Stimulated activated CD8-positive, alpha-beta memory T cell treated with anti-CD3 and anti-CD28 coated beads, Interleukin-4, amount 100 ng/mL, for 4 hours (primary cell): ENCODE measurements at places on chromosomes 7 and 10.

DNA sequence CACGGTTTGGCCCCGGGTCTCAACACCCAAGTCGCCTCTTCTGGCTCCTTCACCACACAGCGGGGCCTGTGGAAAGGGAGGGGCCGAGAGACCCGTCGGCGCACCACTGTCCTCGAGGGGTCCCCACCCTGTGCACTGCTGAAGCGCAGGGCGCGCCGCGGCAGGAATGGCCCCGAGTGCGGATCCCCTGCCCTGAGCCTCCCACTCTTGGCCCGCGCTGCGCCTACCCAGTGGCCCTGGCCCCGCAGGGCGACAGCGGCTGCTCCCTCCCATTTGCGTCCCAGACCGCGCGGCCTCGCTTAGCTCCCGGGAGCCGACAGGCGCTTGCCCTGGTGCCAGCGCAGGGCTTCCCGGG lies 2.1 kb upstream of the SFMBT2 start:
- no peak for DNase-seq

GRCh38 chr7:50349963-50350944 lies 45.7 kb downstream of the IKZF1 start:
- peak; percentile 56 for DNase-seq

- DNase-seq, result no peak
Observed at GRCh38 chr7:18201350-18201749, 173.7 kb upstream of the PRPS1L1 start.

DNA sequence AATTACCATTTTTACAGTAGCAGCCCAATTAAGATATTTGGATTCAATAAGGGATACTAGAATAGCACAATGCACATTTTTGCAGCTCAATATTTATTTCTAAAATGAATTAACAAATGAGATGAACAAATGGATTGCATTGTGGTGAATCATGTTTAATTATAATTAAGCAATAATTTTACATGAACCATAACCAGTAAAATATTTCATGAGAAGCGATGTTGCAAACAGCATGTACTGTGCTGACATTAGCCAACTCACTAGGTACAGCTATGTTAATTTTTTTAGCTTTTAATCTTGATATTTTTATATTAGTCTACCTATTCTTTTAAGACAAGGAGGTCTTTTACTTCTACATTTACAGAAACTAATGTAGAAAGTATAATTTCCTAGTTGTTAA lies 399.1 kb upstream of the AKR1E2 start:
- no peak for DNase-seq

DNA sequence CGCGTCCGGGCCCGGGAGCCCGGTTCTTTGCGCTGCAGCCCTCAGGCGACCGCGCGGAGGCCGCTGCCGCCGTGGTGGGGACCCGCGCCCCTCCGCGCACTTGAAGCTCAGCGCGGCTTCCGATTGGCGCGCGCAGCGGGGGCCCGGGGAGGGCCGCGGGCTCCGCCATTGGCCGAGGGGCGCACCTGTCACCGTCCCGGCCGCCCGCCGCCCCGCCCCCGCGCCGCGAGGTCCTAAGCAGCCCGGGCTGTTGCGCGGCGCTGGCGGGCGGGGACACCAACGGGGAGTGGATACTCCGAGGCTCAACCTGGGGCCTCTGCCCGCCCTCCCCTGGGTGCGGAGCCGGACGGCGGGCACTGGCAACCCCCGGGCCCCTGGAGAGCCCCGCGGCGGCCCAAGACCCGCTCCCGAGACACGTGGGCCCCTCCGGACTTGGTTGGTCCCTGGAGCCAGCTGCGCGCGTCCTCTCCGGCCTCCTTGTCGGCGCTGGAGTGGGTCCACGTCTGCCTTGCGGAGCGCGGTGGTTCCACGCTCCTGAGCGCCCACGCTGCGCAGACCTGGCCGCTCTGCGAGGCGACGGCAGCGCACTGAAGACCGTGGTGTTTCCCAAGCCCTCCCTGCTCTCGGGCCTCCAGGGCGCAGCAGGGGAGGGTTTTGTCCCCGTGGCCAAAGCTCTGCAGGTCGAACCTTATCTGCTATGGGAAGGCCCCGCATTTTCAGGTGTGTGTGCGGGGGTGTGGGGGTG lies at the start of gene MNX1:
TSS of gene MNX1 (minus strand) at position 76 of the 745 bp plus-strand sequence. CDS start 313 bp downstream, outside the sequence.
- no peak for DNase-seq

DNA sequence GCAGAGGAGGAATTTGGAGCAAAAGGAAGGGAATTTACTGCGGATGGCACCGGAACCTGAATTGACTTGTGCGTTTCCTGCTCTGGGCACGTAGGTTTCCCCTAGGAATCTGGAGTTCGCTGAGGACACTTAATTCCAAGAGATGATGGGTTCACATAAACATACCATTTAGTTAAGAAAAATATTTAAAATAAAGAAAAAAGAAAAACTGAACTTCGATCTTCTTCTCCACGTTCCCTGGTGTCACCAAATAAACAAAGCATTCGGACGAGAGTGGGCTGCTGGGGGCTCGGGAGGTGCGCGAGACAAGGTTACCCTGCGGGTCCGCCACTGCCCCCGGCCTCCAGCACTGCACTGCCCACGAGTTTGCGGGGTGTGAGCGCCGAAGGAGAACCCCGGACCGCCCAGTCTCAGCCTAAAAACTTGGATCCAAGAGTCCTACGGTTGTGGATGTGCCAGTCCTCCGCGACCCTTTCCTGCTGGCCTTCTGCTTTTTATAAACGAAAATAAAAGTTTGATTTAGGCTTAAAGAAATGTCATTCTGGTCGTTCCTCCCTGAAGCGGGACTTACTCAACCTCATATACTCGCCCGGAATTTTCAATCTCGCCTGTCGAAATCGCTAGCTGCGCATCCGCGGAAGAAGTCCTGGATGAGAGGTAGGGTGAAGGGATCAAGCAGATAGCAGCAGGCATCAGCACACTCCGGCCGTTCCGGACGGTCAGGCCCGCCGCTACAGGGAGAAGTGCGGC lies 30.3 kb downstream of the SKIDA1 start:
- DNase-seq, result no peak

- no peak for DNase-seq
Observed at GRCh38 chr10:33676606-33677339, 342.3 kb upstream of the NRP1 start.

DNA sequence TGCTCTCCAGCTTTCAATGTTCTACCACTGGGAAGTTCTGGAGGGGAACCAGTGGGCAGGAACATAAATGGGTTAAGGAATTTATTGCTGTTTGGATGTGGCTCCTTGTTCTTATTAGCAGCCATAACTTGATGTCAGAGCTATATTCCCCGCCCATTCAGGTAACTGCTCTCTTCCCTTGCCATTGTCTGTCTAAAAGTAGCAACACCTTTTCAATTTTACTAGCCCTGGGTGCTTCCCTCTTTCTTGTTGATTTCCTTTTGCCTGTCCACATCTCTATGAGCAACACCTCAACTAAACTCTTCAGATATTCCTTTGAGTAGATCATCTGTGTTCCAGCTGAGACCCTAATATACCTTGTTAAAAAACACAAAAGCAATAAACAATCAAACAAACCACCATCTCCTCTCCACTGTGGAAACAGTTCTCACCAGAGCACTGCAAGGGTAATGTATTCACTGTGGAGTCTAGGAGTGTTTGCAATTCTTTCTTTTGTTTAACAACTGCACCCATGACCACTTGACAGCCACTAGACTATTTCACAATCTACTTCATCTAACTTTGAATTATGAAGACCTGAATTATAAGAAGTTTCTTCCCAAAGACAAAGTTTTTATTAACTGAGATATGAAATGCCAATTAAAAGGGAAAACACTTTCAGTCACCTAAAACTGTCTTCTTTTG lies 436.7 kb downstream of the IPMK start:
- DNase-seq, result no peak

- no peak for DNase-seq
Observed at GRCh38 chr7:46079421-46079820, 158.3 kb upstream of the IGFBP3 start.

DNA sequence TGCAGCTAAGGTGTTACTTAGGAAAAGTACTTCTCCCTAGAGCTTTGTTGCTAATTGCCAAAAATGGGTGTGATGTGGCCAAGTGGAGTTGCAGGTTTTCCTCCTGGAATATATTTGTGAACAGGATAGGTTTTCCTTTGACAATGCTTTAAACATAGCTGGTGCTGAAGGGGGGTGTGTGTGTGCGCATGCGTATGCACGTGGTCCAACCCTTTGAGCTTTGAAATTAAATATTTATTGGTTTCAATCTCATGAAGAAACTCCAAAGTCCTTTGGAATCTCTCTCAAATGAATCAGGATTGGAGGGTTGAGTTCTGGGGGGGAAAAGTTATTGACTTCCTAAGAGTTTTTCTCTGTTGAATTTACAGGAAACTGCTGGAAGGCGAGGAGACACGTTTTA lies 11.1 kb downstream of the INA start:
- no peak for DNase-seq

DNA sequence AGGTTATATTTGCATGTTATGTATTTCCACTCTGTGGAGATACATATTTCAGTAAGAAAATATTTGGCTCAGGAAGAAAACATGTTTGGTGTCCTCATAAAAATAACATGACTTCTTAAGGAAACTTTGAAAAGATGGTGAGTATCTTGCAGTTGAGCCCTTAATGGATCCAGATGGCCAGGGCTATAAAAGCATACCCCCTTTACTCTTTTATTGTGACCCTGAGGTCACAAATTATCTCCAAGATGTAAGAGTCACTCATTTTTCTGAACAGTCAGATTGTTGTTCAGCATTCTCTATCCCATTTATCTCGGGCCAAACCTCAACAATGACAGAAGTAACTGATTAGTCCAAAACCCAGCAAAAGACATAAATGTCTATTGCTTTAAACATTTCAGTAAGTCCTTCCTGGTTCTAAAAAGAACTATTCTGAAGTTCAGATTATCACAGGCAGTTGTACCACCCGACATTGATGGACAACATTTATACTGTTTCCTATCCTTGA lies 539.4 kb downstream of the PARD3 start:
- DNase-seq, result no peak

GRCh38 chr7:10308276-10308675 lies 665.4 kb upstream of the PHF14 start:
- no peak for DNase-seq

- no peak for DNase-seq
Observed at GRCh38 chr7:35019801-35020200, 17.5 kb downstream of the DPY19L1 start.

DNA sequence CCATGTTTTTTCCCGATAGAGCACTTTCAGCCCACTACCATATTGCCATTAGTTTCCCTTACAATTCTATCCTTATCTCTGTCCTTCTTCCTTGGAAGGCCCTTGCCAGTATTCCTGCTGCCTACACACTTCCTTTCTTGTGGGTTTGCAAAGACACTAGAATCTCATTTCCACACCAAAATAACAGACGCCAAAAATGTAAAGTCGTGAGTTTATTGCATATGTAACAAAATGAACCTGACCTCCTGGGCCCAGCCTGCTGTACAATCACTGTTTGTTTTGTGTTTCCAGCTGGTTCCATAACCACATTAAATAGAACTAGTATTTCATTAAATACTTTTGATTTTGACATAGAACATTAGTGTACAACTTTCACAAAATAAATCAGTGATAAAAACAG lies 116.7 kb downstream of the SMURF1 start:
- DNase-seq, result no peak

DNA sequence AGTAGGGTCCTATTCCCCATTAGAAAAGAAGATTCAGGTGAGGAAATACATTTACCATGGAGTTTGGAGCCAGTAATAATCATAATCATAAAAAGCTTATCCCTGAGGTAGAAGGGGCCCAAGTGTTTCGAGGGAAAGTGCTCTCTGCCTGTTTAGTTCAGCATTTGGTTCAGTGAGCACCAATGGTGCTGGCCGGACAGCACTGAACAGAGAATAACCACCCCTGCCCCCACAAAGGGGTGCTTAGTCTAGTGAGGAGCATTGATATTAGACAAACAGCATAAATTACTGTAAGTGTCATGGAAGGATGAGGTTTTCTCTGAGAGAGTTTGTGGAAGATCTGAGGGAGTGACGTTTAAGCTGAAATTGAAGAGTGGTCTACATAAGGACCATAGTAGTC lies 21.6 kb upstream of the ATE1 start:
- DNase-seq, result no peak

DNA sequence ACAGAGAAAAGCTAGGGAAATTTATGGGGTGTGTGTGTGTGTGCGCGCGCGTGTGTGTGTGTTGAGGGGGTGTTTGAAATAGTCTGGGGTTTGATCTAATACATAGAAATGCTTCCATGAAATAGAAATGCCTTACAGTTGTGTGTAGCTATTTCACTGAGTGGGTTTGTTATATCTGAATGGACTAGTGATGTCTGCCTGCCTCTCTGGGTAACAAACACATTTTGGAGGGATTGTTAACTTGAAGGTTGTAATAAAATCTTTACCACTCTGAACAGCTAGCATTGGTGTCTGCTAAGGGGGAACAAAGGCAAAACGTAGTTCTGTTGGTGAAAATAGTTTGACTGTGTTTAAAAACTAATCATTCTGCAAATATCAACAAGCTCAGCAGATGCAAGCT lies 509.3 kb downstream of the LRMDA start:
- DNase-seq, result no peak

GRCh38 chr10:100506596-100507356 lies 12.9 kb downstream of the SEC31B start:
- no peak for DNase-seq

- no peak for DNase-seq
Observed at GRCh38 chr10:34748767-34749166, 66.3 kb downstream of the PARD3 start.

DNA sequence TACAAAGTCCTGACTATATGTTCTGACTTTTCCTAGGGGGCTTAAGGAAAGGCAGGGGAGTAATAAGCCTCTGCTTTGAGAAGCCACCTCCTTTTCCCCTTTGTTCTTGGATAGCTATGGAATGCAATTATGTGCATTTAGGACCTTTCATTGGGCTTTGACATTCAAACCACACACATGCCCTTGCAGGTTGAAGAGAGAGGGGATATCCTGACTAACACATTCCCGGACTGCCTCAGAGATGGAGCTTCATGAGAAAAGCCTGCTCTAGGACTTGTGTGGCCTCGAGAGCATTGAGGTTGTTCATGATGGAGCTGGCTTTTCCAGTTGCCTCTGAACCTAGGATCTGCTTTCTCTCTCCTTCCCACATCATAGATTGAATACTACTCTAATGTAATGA lies 694.5 kb downstream of the LRMDA start:
- no peak for DNase-seq

- DNase-seq, result no peak
Observed at GRCh38 chr10:31466313-31466712, 147.3 kb downstream of the ZEB1 start.

DNA sequence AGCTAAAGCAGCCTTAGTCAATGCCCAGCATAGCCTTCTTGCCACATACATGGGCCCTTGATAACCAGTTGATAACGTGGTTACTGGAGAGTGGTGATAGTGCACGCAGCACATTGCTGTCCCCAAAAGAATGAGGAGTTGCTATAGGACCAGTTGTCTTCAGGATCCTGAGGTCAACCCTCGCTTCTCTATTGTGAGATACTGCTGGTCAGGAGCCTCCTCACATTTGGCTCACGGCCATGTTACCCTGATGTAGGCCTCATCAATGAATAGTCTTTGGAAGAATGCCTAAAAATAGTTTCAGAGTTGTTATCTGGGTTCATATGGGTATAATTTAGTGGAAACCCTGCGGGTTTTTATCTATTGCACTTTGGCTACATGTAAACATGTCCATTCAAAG lies 230.7 kb downstream of the VTI1A start:
- DNase-seq, result no peak
